B cell (primary cell): ENCODE measurements at places on chromosomes 12 and 14. TPM values are rescaled to one million over a fixed set of nuclear protein-coding genes. Genes with fewer than 3 reads are reported as not detected.
A peak's percentile ranks its signal among the peaks of the same experiment; 100 is the strongest.

DNA sequence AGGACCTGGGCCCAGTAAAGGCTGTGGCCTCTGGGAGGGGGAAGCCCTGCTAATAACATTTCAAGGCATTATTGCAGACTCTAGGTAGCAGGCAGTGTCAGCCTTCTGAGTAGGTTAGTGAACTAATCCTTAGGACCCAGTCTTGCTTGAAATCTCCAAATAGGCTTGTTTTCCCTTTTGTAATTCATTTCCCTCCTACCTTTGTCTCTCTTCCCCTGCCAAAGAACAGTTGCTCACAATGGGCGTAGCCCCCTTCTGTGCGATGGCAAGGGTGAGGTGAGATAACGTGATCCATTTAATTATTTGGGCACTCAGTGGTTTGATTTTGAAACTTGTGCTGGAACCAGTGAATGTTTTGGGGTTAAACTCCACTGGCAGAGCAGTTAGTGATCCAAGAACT lies 10.9 kb downstream of the PELI2 start:
- H3K4me3 ChIP-seq, result no peak overlapping the region
- peaks cover 18% of the 10 kb centered on the region for H3K4me1 ChIP-seq
- no peaks in the 10 kb centered on the region for H3K27me3 ChIP-seq
- no peak overlapping the region for H3K27ac ChIP-seq
- no peak for DNase-seq

DNA sequence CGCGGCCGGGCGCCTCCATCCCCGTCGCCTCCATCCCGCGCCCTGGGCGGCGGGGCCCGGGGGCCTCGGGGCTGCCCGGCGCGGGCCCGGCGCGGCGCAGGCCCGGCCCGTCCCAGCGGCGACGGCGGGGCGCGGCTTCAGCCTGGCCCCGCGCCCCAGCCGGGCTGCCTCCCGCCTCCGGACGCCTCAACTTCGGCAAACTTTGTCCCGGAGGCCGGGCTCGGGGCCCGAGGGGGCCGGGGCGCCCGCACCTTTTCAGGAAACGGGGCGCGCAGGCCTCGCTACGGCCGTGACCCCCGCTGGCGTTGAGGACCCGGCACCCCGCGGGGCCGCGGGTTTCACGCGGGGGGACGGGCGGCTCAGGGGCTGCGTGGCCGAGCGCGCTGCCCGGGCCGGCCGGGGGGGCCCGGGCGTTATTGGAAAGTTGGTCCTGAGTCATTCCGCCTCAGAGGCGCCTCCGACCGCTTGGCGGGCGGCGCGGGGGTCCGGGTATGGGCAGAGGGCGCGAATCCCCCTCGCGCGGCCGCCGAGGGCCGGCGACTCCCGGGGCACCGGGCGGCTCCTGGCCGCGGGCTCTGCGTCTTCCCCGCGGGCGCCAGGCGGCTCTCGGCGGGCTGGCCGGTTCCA lies 575 bp downstream of the TRAF3 start:
- peaks cover 68% of the 10 kb centered on the region for H3K4me1 ChIP-seq
- H3K36me3 ChIP-seq, result peaks cover 10% of the 10 kb centered on the region

DNA sequence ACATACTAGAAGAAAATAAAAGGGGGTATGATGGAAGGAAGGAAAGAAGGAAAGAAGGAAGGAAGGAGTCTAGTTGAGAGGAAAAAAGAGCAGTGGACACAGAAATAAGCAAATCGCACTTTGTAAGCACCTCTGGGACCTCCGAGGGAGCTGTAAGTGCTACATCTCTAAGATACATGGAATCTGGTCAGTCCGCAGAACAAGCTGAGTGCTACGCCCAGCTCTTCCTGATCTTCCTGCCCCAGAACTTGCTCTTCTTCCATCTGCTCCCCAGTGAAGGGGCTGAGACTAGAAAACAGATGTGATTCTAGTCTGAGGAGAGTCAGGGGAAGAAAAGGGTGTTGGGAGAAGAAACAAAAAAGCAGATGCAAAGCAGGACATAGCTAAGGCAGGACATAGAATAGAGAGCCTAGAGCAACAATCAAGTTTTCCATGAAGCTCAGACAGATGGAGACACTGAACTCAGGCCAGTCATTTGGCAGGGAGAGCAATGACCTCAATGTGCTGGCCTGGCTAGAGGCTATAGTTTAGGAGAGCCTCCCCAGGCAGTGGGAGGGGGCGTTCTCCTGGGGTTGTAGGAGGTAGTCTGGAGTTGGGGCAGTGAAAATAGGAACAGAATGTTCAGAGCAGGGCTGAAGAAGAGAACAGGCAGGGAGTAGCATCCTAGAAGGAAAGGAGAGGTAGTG lies 1.7 kb upstream of the MFAP5 start:
- H3K4me1 ChIP-seq, result peaks cover 6% of the 10 kb centered on the region
- H3K36me3 ChIP-seq, result no peaks in the 10 kb centered on the region
- H3K27me3 ChIP-seq, result no peaks in the 10 kb centered on the region

DNA sequence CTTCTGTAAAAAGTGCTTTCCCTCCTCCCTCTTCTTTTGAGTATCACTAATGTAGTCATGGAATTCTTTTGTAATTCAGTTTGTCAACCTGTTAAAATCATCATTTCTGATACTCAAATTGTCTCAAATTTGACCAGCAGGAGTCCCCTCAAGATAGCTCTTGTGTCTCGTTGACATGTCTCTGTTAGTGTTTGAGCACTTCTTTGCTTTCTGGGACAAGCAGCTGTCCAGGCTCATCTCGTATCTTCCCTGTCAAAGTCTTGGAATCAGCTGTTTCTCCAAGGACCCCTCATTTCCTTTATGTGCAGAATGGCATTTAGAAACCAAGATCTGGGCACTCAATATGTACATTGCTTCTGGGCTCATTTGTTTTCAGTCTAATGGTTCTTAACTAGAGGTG lies 10.7 kb downstream of the CIPC start:
- H3K27ac ChIP-seq, result no peak overlapping the region
- no peaks in the 10 kb centered on the region for H3K27me3 ChIP-seq
- H3K4me1 ChIP-seq, result peaks cover 3% of the 10 kb centered on the region
- no peak overlapping the region for H3K4me3 ChIP-seq
- DNase-seq, result peak; percentile 60

DNA sequence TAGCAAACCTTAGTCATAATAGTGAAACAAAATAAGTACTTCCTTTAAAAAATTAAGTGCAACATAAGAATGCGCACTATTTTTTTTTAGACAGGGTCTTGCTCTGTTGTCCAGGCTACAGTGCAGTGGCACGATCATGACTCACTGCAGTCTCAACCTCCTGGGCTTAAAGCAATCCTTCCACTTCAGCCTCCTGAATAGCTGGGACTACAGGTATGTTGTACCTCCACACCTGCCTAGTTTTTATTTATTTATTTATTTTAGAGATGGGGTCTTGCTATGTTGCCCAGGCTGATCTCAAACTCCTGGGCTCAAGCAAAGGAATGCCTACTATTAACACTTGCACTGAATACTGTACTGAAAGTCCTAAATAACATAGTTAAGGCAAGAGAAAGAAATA lies 93.8 kb downstream of the NUMB start:
- no peaks in the 10 kb centered on the region for H3K27me3 ChIP-seq
- no peak overlapping the region for H3K27ac ChIP-seq
- no peaks in the 10 kb centered on the region for H3K4me1 ChIP-seq
- peaks cover 7% of the 10 kb centered on the region for H3K36me3 ChIP-seq
- no peak overlapping the region for H3K4me3 ChIP-seq
- no peak for DNase-seq

Gene AGAP2
- total RNA-seq, result 27.0 and 27.6 TPM in 2 replicates

Gene CLBA1
- 5.3 and 5.5 TPM in 2 replicates for total RNA-seq

Gene TRHDE
- not detected in 2 replicates for total RNA-seq

GRCh38 chr14:64234877-64235651 lies 59.1 kb downstream of the ESR2 start:
- peaks cover 52% of the 10 kb centered on the region for H3K4me1 ChIP-seq
- peak overlapping the region; percentile 99 for H3K27ac ChIP-seq
- no peaks in the 10 kb centered on the region for H3K27me3 ChIP-seq

DNA sequence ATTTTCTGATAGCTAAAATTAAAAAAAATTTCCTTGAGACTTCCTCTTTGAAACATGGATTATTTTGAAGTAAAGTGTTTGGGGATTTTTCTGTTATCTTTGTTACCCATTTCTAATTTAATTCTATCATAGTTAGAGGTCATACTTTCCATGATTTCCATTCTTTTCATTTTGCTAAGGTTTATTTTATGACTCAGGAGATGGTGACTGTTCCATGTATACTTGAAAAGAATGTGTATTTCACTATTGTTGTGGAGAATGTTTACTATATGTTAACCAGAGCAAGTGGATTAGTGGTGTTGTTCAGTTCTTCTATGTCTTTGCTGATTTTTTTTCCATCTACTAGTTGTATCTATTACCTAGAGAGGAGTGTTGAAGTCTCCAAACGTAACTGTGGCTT lies 250.5 kb upstream of the PELI2 start:
- H3K4me3 ChIP-seq, result no peak overlapping the region
- no peaks in the 10 kb centered on the region for H3K36me3 ChIP-seq
- H3K4me1 ChIP-seq, result no peaks in the 10 kb centered on the region

DNA sequence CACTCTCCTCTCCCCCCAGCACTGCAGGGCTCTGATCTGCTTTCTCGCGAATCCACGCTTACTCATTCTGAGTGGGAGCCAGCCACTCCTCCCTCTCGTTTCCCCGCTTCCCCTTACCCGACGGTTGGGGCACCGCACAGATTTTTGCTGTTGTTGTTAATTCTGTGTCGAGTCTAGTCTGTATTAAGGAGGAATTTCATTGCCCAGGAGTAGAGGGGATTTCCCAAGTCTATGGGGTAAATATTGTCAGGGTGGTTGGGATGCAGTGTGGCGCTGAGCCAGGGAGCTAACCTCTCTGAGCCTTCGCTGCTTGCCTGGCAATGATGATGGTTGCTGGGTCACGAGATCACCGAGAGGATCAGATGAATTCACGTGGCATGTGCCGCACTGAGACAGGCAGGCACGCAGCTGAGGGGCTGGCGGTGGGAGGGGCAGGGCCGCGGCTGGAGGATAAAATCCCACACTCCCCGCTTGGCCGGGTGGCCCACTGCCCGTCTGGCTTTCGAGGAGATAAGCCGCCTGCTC lies 18.5 kb downstream of the NCOR2 start:
- H3K36me3 ChIP-seq, result no peaks in the 10 kb centered on the region
- H3K4me1 ChIP-seq, result peaks cover 54% of the 10 kb centered on the region
- no peaks in the 10 kb centered on the region for H3K27me3 ChIP-seq
- H3K4me3 ChIP-seq, result no peak overlapping the region

Gene ASB8
- 53.2 and 54.8 TPM in 2 replicates for total RNA-seq

DNA sequence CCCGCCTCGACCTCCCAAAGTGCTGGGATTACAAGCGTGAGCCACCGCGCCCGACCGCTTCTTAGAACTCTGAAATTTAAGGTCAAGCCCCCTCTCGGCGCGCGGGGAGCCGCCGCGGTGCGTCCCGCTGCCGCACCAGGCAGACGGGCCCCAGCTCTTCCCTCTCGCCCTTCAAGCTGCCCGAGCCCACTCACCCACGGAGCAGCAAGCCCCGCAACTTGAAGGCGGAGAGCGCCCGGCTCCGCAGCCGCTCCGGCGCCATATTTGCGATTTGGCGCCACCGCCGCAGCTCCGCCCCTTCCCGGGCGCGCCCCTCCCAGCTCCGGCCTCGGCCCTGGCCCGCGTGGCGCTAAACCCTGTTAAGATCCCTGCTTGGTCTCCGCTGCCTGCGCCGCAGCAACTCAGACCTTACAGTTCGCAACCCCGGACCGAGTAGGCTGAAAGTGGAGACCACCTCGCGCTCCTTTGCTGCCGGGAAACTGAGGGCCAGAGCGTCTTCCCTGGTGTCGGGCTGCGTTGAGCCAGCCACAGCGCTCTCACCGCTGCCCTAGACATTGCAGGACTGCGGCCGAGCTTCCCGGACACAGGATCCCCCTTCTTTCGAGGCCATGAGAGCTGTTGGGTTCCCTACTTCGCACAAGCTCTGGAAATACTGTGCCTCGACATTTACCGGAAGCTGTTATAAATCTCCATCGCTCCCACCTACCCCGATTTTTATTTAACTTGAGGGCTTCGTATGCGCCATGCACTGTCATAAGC lies at the start of gene POLE2:
Gene POLE2 (minus strand): TSS at position 273 of the 759 bp plus-strand sequence. CDS start 11 bp downstream, at position 262.
- DNase-seq, result peak; percentile 84
- peak within 1 kb of the TSS; percentile 87 for H3K4me3 ChIP-seq
- peak within 1 kb of the TSS; percentile 42 for H3K27ac ChIP-seq
- no peaks in the 10 kb centered on the region for H3K36me3 ChIP-seq
- peaks cover 3% of the 10 kb centered on the region for H3K4me1 ChIP-seq

Gene SYNE3
- 76.1 and 79.5 TPM in 2 replicates for total RNA-seq

DNA sequence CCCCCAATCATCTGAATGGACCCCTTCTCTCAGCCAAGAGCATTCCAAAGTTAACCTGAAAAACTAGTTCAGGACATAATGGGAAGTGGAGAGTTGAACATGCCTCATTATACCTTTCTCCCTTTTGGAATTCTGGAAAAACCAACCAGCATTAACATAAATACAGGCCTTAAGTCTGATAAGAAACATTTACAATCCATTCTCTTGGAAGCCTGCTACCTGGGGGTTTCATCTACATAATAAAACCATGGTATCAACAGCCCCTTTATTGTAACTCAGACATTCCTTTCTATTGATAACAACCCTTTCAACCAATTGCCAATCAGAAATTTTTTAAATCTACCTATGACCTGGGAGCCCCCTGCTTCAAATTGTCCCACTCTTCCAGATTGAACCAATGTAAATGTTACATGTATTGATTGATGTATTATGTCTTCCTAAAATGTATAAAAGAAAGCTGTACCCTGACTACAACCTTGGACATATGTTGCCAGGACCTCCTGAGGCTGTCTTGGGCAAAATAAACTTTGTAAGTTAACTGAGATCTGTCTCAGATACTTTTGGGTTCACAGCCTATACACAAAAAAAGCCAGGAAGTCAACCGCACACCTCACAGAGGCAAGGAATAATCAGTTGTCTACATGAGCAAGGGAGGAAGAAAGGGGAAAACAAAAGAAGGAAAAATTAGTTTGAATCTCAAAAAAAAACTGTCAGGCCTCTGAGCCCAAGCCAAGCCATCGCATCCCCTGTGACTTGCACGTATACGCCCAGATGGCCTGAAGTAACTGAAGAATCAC lies 17.6 kb upstream of the SSTR1 start:
- H3K27me3 ChIP-seq, result no peaks in the 10 kb centered on the region
- no peak overlapping the region for H3K4me3 ChIP-seq
- no peak overlapping the region for H3K27ac ChIP-seq

- no peak overlapping the region for H3K4me3 ChIP-seq
- H3K27me3 ChIP-seq, result peaks cover 5% of the 10 kb centered on the region
- H3K27ac ChIP-seq, result no peak overlapping the region
- no peaks in the 10 kb centered on the region for H3K4me1 ChIP-seq
These were observed 173.5 kb upstream of the SFSWAP start for GRCh38 chr12:131537267-131537958.

DNA sequence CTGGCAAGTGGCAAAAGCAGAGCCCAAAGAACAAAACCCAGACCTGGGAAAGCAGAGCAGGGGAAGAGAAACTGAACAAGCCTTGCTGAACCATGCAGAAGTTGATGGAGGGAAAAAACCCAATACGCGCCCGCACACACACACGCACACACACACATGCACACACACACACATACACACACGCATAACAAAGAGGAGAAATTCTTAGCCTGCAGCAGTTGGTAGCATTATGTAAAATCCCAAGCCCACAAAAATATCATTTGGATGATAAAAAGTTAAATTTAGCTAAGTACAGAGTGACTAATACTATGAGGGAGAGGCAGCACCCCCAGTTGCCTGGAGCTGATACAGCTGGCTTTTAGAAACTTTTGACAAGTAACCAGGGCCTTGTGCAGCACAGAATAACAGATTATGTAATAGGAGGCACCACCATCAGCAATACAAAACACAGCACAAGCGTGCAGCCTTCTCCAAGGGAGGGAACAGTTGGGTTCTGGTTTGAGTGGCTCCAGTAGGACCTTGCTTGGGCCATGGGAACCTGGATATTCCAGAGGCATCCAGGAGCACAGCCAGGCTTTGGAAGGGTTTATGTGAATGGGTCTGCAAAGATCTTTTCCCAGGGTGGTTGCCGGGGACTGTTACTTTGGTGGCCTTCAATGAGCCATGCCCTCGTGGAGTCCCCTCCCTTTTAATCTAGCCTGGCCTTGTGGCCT lies 35.3 kb downstream of the PITPNM2 start:
- peak overlapping the region; percentile 31 for H3K4me3 ChIP-seq
- H3K4me1 ChIP-seq, result peaks cover 62% of the 10 kb centered on the region
- peak overlapping the region; percentile 85 for H3K27ac ChIP-seq

Gene NFATC4
- 7.6 and 7.9 TPM in 2 replicates for total RNA-seq
